Stimulated activated CD8-positive, alpha-beta memory T cell treated with anti-CD3 and anti-CD28 coated beads, Interleukin-7, amount 100 ng/mL, for 1 hour (primary cell): ENCODE measurements at places on chromosomes 11 and 22.

GRCh38 chr11:1055109-1055703 is 18.7 kb upstream of the MUC6 start:
- DNase-seq, result no peak

- no peak for DNase-seq
Observed at GRCh38 chr11:127242676-127243075, 242.1 kb upstream of the KIRREL3 start.

DNA sequence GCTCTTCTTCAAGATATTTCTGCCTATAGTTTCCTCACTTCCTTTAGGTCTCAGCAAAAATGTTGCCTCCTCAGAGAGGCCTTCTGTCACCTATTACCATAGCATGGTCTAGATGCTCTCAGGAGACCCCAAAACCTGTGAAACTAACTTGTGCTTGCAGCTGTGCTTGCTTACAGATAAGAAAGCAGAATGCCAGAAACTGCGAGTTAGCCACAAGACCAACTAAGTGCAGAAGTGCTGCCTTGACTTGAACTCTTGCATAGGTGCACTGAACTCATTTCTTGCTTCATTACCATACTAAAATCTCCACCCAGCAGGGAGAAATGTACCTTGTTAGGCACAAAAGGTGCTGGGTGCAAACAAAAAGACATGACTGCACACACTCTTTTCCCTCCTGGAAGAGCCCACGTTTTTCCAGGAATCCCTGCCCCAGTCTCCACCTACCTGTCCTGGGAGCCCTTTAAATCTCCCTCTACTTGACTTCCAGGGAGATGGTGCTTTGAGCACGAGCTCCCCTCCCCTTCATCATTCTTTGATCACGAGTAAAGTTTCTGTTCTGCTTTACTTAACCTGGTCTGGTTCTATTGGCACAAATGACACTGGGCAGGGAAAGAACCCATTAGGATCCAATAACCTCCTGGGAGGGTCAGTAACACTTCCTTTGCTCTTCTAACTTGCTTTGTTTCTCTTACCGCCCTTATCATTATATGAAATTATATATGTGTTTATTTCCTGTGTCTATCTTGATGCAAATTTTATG is 137.7 kb upstream of the DDI1 start:
- no peak for DNase-seq

DNA sequence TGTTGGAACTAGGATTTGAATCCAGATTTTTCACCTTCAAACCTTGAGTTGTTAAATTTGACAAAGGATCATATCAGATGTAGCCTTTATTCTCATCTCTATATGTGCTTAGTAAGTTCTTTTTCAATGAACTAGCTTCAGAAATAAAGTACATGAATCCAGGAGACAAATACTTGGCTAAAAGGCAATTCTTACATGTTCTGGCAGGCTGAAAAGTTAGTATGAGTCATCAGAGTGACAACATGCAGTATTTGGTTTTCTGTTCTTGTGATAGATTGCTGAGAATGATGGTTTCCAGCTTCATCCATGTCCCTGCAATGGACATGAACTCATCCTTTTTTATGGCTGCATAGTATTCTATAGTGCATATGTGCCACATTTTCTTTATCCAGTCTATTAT is 40.4 kb downstream of the BBOX1 start:
- no peak for DNase-seq
